ENCODE measurements at places on chromosomes 13 and 19.

GRCh38 chr13:43431841-43432240, 354.9 kb downstream of the ENOX1 start:
- H3K4me1 ChIP-seq = no peaks in the 10 kb centered on the region
- no peak for DNase-seq
- H3K36me3 ChIP-seq = no peaks in the 10 kb centered on the region
- H3K4me3 ChIP-seq = no peak overlapping the region

- DNase-seq = no peak
- H3K4me1 ChIP-seq = no peaks in the 10 kb centered on the region
- no peak overlapping the region for H3K27ac ChIP-seq
- H3K27me3 ChIP-seq = no peaks in the 10 kb centered on the region
- no peaks in the 10 kb centered on the region for H3K36me3 ChIP-seq
Observed at GRCh38 chr13:83450591-83450990, 431.7 kb downstream of the SLITRK1 start.

- no peaks in the 10 kb centered on the region for H3K36me3 ChIP-seq
- DNase-seq = no peak
- no peaks in the 10 kb centered on the region for H3K4me1 ChIP-seq
- no peak overlapping the region for H3K27ac ChIP-seq
Observed at GRCh38 chr13:36673352-36673751, 468 bp upstream of the SERTM1 start.

- no peak for DNase-seq
- no peak overlapping the region for H3K4me3 ChIP-seq
- no peak overlapping the region for H3K27ac ChIP-seq
- H3K36me3 ChIP-seq = no peaks in the 10 kb centered on the region
- H3K27me3 ChIP-seq = no peaks in the 10 kb centered on the region
- no peaks in the 10 kb centered on the region for H3K4me1 ChIP-seq
Observed at GRCh38 chr13:59680429-59681024, 483.2 kb downstream of the DIAPH3 start.

- no peak overlapping the region for H3K27ac ChIP-seq
- no peak overlapping the region for H3K4me3 ChIP-seq
- DNase-seq = no peak
- no peaks in the 10 kb centered on the region for H3K27me3 ChIP-seq
- no peaks in the 10 kb centered on the region for H3K36me3 ChIP-seq
Observed at GRCh38 chr13:41107584-41108014, 25.0 kb downstream of the KBTBD6 start.

DNA sequence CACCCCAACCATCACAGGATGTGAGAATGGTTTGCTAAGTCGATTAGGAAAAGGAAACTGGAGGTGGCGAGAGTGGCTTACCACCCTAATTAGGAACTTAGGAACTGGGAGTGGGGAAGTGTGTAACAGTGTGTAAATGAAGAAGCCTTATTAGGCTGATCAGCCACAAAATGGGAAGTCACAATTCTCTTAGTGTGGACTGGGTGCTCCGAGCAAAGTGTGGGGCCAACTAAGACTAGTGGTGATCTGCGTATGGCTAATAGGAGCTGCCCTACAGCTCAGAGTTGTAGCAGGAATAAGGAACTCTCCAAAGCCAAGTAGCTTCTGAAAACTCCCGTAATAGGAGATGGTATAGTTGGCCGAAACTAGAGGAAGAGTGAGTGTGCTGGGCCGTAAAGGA, 7.6 kb downstream of the SIGLEC11 start:
- peaks cover 67% of the 10 kb centered on the region for H3K27me3 ChIP-seq
- no peak for DNase-seq
- H3K36me3 ChIP-seq = no peaks in the 10 kb centered on the region
- no peak overlapping the region for H3K4me3 ChIP-seq
- no peak overlapping the region for H3K27ac ChIP-seq
- no peaks in the 10 kb centered on the region for H3K4me1 ChIP-seq

DNA sequence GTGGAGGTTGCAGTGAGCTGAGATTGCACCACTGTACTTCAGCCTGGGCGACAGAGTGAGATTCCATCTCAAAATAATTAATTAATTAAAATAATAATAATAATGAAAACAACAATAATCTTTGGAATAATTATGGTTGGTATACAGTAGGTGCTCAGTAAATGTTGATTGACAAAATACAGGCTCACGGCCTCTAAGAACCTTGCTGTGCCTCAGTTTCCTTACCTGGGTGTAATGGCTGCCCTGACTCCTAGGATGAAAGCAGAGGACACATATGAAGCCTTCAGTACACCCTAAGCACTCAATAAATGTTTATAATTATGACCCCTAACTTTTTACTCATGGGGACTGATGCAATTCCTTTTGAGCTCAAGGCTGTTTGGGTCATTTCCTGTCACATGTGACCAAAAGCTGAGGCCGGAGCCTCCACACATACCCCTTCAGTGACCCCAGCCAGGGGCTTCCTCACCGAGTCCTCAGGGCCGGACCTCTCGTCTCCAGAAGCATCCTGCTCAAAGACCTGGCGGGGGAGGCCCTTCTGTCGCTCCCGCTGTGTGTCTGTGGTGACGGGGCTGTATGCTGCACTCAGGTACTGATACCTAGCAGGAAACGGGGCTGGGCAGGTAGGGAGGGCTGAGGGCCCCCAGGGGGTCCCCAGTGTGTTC, 10.5 kb downstream of the DOCK6 start:
- no peak for DNase-seq
- no peak overlapping the region for H3K4me3 ChIP-seq
- H3K27ac ChIP-seq = no peak overlapping the region
- H3K36me3 ChIP-seq = no peaks in the 10 kb centered on the region

Data from central memory CD8-positive, alpha-beta T cell (primary cell).